ENCODE measurements at places on chromosomes 3 and 15.

GRCh38 chr3:119315600-119316312 lies 21.6 kb downstream of the ARHGAP31 start:
- DNase-seq, result no peak

GRCh38 chr3:60217156-60217911 lies 1033.9 kb downstream of the FHIT start:
- DNase-seq, result no peak

DNA sequence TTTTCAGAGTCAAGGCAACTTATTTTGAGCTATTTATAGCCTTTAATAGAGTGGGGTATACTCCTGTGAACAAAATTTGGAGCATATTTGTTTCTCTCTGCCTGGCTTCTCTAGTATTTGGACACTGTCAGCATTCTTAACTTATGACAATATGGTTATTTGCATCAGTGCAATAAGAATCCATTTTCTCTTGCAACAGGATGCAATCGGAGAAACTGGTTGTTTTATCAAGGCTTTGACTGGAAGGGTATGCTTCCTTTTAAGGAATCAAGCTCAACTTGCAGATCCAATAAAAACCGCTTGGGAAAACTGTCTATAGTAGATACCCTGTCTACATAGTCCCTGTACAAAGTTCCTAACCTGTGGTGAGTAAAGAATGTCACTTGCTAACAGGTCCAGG lies 106.7 kb downstream of the DPH6 start:
- no peak for DNase-seq

- no peak for DNase-seq
These were observed 49.0 kb downstream of the HOMER2 start for GRCh38 chr15:82903511-82903910.

GRCh38 chr3:64560791-64561190 lies 127.0 kb downstream of the ADAMTS9 start:
- no peak for DNase-seq

- DNase-seq, result no peak
These were observed 37.1 kb upstream of the SLC41A3 start for GRCh38 chr3:126121074-126121473.

DNA sequence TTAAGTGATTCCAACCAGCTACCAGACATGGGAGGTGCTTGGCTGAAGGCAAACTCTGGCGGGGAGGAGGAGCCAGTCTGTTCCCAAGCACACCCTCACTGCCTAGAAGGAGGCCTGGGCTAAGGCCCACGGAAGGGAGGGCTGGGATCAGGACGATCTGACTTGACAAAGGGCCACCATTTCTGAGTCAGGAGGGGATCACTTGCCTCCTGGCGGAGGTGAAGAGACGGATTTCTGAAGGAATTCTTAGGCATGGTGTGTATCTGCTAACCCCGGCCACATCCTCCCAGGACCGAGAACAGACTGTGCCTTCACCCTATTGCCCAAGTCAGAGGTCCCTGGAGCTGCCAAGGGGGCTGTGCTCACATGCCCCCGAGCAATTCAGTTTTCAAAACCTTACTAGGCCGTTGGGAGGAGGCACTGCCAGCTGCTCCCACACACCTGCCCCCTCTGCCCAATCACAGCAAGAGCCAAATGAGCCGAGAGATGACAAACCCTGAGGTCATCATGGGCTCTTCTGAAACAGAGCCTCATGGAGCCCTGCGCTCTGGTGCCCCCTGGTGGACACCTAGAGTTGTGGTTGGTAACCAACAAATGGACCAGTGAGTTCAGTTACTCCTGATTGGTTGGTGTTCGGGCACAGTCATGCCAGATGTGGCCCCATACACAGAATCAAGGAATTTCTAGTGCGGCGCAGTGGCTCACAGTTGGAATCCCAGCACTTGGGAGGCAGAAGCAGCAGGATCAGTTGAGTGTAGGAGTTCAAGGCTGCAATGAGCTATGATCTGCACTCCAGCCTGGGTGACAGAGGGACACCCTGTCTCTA lies 6.5 kb upstream of the TNK2 start:
- peak; percentile 93 for DNase-seq

GRCh38 chr3:128072454-128073184 lies 20.4 kb downstream of the SEC61A1 start:
- DNase-seq, result no peak
